Stimulated activated CD4-positive, alpha-beta T cell treated with anti-CD3 and anti-CD28 coated beads, Interleukin-12 subunit alpha, Interleukin-12 subunit beta, amount 100 ng/mL, for 24 hours (primary cell): ENCODE measurements at places on chromosomes 2 and 18.

DNA sequence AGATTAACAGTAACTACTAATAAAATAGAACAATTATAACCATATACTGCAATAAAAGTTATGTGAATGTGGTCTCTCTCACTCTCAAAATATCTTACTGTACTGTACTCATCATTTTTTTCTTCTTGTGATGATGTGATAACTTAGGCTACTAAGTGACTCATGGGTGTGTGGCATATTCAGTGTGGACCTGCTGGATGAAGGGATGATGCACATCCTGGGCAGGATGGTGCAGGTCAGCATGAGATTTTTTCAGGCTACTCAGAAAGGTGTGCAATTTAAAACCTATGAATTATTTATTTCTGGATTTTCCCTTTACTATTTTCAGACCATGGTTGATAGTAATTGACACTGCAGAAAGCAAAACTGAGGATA lies 90.7 kb downstream of the NCKAP5 start:
- DNase-seq = no peak

DNA sequence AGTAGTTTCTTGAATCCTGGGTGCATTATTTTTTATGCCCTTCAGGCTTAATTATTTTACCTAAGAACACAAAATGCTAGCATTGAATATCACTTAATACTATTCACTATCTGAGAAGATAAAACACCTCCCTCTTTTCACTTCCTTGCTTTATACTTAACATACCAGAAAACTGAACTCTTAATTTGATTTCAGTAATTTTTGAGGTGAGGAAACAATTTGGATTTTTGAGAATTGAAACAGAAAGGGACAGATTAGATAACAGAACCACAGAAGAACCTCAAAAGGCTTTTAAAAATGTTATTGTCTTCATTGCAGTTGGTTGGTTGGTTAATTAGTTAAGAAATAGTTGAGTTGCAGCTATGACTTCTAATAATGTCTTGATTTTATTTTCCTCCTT lies 69.5 kb downstream of the GPD2 start:
- no peak for DNase-seq

DNA sequence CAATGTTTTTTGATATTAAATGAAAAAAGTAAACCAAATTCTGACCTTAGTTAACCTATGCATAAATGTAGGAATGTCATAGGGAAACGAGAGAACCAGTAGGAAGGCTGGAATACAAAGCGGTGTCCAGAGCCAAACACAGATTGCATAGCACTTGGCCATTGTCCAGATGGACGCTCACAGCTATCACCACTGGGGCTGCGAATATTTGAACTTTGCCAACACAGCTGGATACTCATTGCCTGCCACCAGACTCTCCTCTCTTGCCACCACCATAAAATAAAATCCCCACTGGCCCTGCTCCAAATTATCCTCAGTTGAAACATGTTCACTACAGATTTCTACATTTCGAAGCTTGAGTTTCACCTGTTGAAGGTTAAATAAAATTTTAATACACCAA lies 159.3 kb upstream of the GULP1 start:
- no peak for DNase-seq

DNA sequence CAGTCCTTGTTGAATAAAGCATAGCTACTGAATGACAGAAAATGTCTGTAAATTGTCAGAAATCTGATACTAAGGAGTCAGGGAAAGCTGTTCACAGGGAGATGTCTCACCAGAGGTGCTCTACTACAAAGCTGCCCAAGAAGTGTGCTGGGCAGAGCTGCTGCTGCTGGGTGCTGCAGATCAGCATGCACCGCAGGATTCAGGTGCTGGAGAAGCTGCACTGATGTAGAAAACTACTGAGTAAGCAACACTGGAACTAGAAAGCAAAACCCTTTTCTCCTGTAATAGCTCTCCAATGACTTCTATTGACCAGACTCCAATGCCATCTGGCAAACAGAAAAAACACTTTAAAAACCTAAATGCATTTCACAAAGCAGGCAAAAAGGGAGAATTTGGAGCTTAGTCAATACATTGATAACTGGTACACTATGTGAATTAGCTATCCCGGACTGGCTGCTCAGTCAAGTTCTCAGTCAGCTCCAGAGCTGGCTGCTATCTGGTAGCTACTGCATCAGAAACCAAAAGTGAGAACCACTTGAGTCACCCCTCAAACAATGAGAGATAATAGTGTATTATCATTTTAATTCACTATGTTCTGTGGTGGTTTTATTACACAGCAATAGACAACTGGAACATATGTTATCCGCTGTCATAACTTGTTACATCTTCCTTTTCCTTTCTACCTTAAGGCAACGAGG lies 493.1 kb downstream of the CPS1 start:
- no peak for DNase-seq

DNA sequence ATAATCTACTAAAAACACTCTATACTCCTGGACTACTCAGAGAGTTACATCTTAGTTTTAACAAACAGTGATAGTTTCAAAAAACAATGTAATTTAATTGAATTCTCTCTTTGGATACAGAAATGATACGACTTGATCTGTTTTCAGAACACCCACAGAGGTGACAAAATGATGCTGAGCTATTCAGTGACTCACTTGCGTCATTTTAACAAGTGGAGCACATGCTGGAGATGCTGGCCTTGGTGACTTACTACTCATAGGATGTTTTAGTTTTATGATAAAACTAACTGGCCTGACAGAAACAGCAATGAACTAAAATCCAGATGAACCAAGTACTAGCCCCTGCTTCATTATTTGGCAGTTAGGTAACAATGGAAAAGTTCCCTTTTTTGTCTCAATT lies 101.3 kb upstream of the ITGB6 start:
- no peak for DNase-seq

- no peak for DNase-seq
Measured at GRCh38 chr18:45014047-45014501, 333.4 kb downstream of the SETBP1 start.

GRCh38 chr18:48297139-48297538 lies 112.0 kb downstream of the ZBTB7C start:
- no peak for DNase-seq

- no peak for DNase-seq
Measured at GRCh38 chr18:40307627-40308026, 1647.4 kb upstream of the PIK3C3 start.

- no peak for DNase-seq
Measured at GRCh38 chr2:221203125-221203524, 369.0 kb downstream of the EPHA4 start.

DNA sequence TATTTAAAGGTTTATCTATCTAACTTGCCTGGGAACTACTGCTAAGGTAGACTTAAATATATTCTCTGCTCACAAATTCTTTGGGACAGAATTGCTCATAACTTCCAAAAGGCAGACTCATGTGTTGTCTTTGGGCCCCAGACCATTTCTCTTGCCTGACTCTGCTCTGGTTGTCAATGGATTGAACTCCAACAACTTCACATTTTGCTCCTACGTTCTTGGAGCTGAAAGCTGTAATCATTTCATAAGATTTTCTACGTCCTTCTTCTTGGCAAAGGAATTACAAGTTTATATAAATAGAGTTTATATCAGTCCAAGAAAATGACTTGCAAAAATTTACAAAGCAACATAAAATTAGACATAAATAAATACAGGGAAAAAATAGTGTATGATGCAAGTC lies 32.9 kb upstream of the PPM1B start:
- no peak for DNase-seq

DNA sequence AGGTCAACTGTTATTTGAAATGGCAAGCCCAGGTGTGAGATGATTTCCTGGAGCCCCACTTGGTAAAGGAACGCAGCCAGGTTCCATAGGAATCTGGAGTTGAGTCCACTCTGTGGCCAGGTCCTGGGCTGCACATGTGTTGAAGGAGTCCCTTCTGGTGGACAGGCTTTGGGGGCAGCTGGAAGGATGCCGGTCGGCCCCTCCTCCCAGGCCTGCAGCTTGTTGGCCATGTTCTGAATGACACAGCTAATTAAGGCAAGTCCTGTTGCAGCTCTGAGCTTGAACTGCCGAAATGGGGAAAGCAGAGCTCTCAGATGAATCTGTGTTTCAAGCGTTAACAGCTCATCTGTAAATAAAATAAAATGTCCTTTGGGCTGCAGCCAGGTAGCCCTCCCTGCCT lies 23.8 kb downstream of the EN1 start:
- no peak for DNase-seq

DNA sequence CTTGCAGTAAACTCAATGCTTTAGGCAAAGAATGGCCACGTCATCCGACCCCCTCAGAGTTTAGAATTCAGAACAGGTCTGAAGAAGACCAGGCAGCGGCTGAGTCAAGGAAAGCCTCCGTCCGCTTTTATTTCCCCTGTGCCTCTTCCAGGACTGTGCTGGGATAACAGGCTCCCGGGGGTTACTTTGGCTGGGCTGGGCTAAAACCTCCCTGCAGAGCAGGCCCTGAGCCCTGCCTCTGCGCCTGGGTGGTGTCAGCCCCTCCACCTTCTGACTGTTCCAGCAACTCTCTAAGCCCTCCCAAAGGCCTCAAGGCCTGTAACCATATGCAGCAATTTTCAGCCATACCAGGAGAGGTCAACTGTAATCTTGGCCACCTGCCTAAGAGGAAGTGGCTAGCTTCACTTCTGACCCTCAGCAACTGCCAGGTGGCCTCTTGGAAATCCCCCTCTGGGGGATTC lies 166.5 kb downstream of the RPIA start:
- no peak for DNase-seq

DNA sequence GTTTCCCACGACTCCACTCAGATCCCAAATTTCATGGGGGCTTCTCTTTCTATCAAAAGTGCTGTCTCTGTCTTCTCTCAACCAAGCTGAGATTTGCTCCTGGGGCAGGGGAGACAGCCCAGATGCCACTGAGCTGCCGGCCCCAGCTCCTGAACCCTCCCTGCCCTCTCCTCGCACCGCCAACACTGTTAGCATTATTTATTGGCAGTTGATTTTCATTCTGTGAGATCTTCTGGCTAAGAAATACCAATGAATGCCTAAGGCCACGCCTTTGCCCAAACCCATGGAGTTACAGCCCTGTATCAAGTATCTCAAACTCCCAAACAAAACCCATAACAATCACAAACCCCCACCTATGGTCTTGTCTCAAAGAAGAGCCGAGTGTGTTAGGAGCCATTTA lies 153.0 kb upstream of the TWIST2 start:
- no peak for DNase-seq

DNA sequence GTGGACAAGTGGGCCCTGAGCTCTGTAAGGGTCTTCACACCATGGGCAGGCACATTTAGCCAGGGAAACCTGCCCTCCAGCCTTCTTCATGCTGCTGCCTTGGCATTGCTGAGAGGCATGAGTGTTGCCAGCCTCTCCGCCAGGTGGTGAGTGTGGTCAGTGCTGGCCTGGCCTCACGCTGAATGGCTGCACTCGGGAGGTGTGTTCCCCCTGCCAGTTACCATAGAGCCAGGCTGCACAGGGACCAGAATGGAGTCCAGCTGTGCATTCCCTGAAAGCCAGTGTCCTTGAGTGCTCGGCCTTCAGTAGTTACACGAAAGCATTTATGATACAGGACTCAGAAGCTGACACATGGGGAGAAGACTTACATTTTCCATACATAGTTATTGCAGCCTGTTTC lies 139.7 kb downstream of the ATP9B start:
- DNase-seq = no peak

GRCh38 chr2:85183479-85183878 lies 50.3 kb downstream of the TCF7L1 start:
- no peak for DNase-seq

- DNase-seq = no peak
Measured at GRCh38 chr2:225738735-225739134, 339.2 kb downstream of the NYAP2 start.

- DNase-seq = no peak
Measured at GRCh38 chr18:76457475-76457874, 37.6 kb downstream of the ZNF516 start.

DNA sequence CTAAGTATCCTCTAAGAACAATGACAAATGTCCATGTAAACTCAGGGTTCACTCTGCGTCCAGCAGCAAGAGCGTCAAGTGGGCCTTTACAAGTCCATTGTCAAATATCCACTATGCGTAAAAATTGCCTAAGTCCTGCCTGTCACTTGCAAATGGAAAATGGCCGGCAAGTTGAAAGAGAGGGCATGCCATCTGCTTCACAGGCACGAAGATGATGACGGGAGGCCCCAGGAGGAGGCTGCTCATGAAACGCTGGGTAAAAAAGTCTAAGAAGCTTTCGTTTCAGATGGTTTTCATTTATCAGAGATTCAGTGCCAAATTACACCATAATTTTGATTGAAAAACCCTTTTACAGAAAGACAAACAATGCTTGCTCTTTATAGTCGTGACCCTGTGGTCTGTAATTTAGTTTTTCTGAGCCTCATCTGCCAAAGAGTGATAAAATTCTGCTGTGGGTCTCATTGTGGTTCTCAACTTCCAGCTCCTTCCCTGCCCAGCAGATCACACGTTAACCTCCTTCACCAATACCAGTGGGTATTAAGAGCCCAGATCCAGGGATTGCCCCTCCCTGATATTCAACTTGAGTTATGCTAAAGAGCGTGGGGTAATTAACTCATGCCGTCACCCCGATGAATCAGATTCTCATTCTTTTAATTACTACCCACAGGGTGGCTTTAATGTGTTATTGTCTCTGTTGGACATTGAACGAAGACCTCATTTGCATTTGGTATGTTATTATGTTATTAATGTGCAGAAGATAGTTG lies 160.2 kb upstream of the ALKAL2 start:
- DNase-seq = no peak

DNA sequence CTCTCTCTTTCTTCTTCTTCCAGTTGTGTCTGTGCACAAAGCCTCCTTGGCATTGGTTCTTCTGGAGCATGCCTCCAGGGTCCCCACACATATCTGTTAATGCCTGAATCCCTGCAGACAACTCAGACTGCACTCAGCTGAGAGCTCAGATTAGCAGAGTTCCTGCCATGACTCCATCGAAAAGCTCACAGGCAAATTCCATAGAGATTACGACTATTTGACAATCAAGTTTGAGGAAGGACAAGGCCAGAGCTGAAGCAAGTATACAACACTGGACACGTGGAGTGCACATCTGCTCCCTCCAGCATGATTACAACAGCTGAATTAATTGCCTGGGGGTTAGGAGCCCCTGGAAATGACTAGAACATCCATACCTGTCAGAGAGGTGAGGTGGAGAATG lies 190.7 kb downstream of the INSIG2 start:
- no peak for DNase-seq

DNA sequence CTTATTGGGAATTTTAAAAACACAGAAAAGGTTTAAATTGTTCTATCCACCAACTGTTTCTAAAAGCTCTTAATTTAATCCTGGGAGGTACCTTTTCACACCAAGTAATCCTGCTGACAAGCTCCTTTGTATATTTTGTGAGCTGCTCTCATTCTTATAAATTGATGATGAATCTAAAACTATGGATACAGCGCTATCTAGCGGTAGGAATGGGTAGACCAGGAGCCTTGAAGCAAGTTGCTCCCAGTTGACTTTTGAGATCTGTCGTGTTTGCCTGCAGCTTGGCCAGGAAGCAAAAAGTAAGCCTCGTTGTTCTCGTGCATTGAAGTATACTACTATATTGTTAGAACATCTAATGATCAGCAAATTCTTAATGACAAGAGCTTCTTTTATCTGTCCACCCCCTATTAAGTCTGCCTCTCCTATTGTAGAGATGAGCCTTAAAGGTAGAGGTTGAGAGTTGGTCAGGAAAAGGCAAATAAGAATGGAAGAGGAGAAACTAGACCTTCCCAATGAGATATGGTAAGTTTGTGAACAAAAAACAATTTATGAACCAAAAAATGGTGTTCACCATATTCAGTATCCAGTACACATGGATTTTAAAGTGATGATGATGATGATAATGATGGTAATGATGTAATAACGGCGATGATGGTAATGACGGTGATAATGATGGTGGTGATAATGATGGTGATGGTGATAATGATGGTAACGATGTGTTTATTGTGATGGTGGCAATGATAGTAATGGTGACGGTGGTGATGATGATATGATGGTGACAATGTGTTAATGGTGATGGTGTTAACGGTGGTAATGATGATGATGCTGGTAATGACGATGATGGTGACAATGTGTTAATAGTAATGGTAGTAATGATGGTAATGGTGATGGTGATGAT lies 212.1 kb upstream of the NCKAP5 start:
- DNase-seq = peak; percentile 4
